ENCODE measurements at places on chromosomes 6 and 20. TPM values are rescaled to one million over a fixed set of nuclear protein-coding genes. Genes with fewer than 3 reads are reported as not detected.

- DNase-seq = no peak
These were observed 5.0 kb upstream of the DSE start for GRCh38 chr6:116365743-116366142.

GRCh38 chr6:126054802-126055201, 68.5 kb downstream of the TRMT11 start:
- DNase-seq = no peak

Gene CCHCR1
- 16.3 TPM for total RNA-seq

Gene RNF182
- 0.25 TPM for total RNA-seq

DNA sequence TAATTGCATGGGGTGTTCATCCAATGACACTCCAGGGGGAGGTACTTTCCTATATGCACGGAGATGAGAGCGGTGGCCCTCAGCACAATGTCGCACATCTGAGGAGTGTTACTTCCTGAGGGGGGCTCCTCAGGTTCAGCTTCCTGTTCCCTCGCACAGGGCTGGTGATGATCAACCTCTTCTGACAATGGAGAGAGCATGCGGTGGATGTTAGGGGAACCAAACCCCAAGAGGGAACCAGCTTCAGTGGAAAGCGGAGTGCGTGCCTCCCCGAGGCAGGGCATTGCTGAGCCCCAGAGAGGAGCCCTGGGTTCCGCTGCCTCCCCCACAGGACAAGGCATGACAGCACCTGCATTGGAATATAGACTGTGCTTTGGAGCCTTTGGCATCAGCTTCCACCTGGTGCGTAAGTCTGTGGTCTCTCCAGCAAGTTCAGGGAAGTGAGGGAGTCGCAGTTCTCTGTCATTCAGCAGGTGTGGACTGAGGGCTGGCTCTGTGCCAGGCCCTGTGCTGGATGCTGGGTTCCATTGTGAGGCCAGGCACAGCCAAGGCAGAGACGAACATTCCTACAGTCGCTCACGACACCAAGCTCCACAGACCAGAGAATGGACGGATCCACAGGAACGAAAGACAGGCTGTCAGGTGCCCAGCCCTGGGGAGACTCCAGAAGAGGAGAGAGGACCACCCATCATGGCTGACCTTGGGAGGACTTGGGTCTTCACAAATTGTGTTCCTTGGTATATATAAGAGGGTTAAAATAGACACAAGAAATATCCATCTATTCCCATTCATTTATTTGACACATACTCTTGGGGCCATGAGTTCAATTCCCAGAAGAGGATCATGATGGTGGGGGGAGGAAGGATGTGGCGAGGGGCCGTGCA, 3.9 kb upstream of the ZNF831 start:
- DNase-seq = no peak

GRCh38 chr6:11851387-11851786, 72.8 kb upstream of the ADTRP start:
- DNase-seq = no peak

DNA sequence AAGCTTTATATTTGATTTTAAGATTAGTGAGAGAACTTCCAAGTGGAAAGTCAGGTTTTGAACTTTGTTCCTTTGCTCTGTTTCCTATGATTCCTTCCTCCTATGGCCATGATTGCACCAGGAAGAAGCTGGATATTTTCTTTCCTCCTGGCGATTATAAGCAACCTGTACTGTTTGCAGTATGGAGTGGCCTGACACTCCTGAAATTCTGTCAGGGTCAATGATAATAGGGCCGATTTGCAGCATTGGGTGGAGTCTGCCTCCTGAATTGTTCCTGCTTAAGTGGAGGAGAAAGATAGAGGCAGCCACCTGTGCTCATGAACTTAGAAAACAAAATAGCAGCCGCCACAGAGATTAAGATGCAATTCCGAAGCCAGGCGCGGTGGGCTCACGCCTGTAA, 9.8 kb upstream of the FAM217A start:
- DNase-seq = no peak

Gene SLC17A9
- 9.4 TPM for total RNA-seq

DNA sequence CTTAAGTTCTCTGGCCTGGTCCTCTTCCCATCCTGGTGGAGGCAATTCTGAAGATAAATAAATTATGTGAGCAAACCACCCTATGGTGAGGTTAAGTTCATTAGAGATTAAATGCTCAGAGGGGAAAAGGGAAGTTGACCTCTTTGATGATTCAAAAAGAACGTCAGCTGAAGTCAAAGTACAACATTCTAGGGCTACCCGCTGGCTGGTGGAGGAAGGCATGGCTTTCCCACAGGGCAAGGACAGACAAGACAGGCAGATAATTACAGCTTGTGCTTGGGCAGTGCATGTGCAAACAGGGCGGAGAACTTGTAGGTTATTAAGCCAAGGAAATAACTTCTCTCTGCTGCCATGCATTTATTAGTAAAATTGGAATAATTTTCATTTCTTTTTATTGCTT, 91.0 kb upstream of the SLC24A3 start:
- no peak for DNase-seq

GRCh38 chr6:31247813-31248212, 24.1 kb downstream of the HLA-C start:
- DNase-seq = no peak

DNA sequence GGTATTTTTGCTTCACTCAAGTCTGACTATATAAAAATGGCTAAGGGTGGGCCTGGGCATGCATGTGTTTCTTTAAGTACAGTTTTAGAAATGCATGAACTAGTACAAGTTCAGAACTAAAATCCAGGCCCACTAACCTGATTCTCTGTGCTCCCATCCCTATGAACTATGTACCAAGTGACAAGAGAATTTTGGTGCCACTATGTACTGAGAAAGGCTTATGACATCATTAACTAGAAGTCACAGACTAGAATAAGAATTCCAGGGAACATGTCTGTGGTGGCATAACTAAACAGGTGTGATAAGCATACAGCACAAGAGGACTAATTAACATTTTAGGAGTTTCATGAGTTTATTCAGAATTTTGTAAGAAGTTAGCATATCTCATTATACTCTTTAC, 16.1 kb downstream of the TENT5A start:
- DNase-seq = no peak

Gene IL17F
- not detected for total RNA-seq

- DNase-seq = no peak
These were observed 30.3 kb downstream of the TBPL1 start for GRCh38 chr6:133983099-133983939.

- DNase-seq = no peak
These were observed 165.9 kb upstream of the LRFN2 start for GRCh38 chr6:40753048-40753447.

Gene ADGRF1
- total RNA-seq = not detected

Gene DAAM2
- 0.04 TPM for total RNA-seq

Gene MUCL3
- total RNA-seq = not detected

Gene ACTL10
- total RNA-seq = 4.2 TPM

Gene SLC32A1
- total RNA-seq = not detected

DNA sequence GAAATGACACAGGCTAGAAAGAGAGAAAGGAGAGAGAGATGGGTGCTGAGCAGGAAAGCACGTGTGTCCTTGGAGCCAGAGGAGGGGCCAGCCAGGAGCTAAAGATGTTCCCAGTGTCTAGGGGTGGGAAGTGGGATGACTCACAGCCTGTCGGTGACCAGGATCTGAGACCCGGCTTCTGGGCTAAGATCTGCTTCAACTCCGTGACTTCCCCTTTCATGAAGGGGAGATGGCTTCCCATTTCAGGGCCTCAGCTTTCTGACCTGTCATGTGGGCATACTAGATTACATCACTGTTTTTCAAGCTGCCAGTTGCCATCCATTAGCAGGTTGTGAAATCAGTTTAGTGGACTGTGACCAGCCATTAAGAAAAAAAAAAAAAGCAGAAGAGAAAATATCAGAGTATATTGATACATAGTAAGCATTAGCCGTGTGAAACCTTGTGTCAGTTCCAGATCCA, 5.4 kb downstream of the TGM3 start:
- no peak for DNase-seq

DNA sequence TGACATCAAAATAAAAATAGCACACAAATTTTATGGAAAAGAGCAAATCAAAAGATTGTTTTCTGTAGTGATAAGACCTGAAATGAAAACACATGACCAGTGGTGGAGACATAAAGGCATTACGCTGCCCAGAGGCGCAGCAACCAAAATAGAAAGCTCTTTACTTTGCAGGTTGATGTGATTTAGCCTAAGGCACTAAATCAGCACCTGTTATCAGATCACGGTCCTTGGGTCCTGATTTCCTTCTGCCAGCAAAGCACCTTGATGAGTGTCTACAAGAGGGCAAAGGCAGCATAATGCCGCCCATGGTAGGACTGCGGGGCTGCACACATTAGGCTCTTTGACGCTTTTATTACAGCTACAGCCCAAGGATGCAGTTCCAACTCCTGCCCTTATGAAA, 19.3 kb upstream of the RAMACL start:
- no peak for DNase-seq

Gene SLC35F1
- total RNA-seq = not detected

DNA sequence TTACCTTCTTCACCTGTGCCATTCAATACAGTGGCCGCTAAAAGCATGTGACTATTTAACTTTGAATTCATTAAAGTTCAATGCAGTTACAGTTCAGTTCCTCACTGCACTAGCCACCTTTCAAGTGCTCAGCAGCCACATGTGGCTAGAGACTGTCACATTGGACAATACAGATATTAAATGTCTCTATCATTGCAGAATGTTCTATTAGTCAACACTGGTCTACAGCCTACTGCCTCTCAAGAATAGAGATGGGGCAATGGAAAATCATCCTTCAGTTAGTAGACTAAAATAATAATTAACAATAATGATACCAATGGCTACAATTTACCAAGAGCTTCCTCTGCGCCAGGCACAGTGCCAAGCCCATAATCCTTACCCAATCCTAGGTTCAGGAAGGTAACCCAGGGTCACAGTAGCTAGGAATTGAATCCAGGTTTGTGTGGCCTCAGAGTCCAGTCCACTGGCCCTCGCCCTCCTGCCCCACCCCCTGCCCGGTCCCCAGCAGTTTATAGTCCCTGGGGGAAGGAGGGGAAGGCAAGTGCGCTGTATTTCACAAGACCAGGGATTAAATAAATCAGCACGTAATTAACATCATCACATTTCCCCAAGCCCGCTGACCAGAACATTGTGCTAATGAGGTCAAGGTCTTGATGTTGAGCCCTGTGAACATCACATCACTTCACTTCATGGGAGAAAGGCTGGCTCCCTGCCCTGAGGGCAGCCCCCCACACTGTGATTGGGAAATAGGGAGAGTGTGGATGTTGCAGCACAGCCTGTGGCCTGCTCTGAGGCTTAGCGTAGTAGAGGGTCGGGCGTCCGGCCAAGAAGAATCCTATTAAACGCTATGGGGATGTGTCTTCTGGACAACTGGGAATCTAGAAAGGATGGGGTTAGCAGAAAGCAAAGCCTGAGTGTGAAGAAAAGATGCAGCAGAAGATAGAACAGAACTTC, 147.2 kb downstream of the VEGFA start:
- no peak for DNase-seq

Gene AAR2
- 32.6 TPM for total RNA-seq

DNA sequence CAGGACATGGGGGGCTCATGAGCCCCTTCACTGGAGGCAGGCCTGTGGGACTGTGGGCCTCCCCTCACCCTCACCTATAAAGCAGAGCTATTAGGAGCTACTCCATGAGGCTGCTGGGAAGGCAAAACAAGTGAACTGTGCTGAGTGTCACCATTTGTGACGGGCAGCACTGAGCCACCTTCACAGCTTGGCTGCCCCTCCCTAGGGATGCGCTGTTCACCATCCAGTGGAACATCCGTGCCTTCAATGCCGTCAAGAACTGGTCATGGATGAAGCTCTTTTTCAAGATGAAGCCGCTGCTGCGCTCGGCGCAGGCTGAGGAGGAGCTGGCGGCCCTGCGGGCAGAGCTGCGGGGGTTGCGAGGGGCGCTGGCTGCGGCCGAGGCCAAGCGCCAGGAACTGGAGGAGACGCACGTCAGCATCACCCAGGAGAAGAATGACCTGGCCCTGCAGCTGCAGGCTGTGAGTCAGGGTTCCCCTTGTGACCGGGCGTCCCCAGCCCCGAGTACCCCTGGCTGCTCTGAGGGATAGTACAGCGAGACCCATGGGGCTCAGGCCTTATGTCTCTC, 38.4 kb downstream of the MYH7B start:
- DNase-seq = no peak

DNA sequence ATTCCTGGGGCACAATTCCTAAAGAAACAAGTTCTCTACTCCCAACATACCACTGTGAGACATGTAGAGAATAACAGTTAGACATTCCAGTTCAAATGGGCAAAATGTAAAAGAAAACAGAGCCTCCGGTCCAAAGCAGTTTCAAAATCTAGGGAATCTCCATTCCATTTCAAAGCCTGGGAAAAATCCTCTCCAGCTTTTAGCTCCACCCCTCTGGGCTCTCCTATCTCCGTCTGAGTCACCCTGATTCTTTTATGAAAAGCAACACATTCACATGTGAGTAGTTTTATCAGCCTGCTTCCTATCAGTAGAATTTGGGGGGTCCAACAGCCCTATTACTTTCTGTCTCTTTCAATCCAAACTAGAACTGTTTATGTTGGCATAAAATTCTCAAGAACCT, 3.7 kb downstream of the CSNK2A1 start:
- peak; percentile 29 for DNase-seq

Gene XKR7
- total RNA-seq = not detected

- no peak for DNase-seq
These were observed 416.6 kb downstream of the DHX35 start for GRCh38 chr20:39378776-39379175.

DNA sequence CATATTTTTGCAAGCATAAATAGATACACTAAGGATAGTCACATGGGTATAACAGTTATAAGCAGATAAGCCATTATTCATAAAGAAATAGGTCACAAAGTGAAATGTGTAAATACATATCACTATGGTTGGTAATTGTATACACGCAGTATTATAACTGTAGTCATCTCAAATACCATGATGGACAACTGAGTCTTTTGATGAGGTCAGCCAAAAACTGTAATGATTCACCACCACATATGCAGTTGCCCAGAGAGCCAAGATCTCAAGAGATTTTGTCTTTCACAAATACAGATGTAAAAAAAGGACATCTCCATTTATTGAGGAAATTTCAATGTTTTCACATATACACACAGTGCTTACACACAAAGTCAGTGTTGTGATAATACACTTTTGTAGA, 28.3 kb downstream of the ZNF292 start:
- DNase-seq = no peak

DNA sequence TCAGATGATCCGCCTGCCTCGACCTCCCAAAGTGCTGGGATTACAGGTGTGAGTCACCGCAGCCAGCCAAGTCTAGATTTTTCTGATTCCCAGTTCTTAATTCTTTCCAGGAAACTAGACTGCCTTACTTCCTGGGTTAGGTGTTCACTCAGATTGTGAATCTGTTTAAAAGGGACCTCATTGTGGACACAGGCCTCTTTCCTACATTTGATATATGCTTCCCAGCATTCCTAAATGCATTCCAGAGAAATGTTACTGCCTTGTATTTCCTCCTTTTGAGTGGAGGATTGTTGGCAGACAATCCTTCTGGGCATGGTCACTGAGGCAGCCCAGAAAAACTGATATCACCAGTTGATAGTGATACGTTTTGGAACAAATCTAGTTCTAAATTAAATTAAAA, 15.7 kb downstream of the TMEM181 start:
- peak; percentile 13 for DNase-seq

Gene LINC00237
- not detected for total RNA-seq

Gene SLC22A2
- total RNA-seq = not detected

- no peak for DNase-seq
These were observed 129.5 kb upstream of the SUPT3H start for GRCh38 chr6:45507186-45507585.

Data from pulmonary artery endothelial cell (primary cell).